Activated T-cell treated with anti-CD3 and anti-CD28 coated beads for 4 hours (primary cell): ENCODE measurements at places on chromosomes 13 and 19.

GRCh38 chr19:12133069-12133468, 7.1 kb downstream of the ZNF20 start:
- DNase-seq: no peak

DNA sequence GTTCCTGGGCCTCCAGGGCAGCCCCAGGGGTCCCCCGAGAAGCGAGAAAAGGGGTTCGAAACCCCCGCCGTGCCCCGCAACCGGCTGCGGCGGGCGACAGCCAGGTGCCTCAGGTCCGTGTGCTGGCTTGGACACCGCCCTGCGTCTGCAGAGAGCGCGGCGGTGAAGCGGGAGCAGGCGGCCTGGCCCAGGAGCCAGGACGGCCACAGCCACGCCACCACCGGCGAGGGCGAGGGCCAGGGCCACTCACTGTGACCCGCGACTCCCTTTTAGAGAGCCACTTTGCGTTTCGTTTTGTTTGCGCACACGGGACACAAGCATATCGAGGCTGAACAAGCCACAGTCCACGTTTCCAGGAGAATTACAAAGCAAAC, 110.4 kb downstream of the CRYL1 start:
- no peak for DNase-seq

DNA sequence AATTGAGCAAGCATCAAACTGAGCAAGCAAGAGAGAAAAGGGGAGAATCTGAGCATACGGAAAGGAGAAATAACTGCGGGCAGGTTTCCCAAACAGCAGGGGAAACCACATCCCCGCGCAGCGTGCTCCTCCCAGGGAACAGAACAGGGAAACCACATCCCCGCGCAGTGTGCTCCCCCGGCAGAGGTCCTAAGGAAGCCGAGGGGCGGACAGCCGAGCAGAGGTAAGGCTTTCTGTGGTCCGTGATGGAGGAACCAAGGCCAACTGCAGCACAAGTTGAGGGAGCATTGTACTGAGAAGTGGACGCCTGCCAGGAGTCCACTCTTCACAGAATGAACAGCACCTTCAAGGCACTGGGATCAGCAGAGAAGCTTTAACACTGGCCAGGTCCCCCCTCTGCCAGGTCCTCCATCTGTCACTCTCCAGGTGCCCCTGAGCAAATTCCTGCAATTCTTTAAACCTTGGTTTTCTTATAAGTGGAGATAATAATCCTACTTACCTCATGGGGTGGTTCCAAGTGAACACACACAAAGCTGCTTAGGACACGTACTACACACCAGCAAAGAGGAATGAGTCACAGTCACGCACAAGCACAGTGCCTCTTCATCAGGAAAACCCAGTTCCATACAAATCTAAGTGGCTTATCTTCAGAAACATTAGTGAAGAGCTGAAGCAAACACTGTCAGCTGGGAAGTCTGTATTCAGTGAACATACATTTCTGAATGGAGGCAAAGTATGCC, 23.0 kb upstream of the LAMP1 start:
- no peak for DNase-seq

GRCh38 chr19:16589917-16590316, 17.7 kb upstream of the SLC35E1 start:
- DNase-seq: no peak

- DNase-seq: no peak
These were observed 6.2 kb downstream of the PTH2 start for GRCh38 chr19:49417088-49417487.

GRCh38 chr19:53936029-53936428, 26.7 kb upstream of the CACNG8 start:
- DNase-seq: no peak

GRCh38 chr19:54114340-54115108, 933 bp downstream of the TFPT start:
- DNase-seq: peak; percentile 23

DNA sequence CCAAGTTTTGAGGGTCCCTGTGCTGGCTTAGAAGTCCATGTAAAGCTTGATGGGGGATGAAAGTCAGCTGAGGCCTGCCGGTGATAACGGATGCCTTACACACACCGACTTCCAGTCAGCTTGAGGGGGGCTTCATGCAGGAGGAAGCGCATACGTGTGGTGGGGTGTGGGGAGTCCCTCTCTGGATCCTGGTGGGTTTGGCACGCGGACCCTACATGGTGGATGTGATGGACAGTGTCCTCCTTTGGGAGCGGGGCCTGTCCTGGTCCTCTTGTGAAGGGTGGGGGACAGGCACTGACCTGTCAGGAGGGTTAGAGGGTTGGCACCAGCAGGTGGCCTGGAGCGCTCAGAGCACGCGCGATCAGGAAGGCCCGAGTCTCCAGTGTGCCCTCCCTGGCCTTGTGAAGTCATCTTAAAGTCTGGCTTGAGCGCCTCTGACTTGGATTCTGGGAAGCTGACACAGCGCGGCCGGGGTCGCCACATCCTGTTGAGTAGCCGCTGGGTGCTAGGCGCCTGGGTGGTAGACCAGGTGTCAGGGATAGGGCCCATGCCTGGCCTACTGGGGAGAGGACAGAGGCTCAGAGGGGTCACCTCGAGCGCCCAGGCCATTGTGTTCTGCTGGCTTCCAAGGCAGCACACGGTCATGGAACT, 2.9 kb downstream of the DAZAP1 start:
- DNase-seq: no peak

- DNase-seq: no peak
These were observed 174.6 kb downstream of the SPRY2 start for GRCh38 chr13:80166352-80166751.

GRCh38 chr19:43674183-43674582, 4.2 kb upstream of the PLAUR start:
- DNase-seq: no peak

GRCh38 chr13:23618341-23618740, 48.1 kb downstream of the TNFRSF19 start:
- no peak for DNase-seq

GRCh38 chr13:114016321-114017027, 42.6 kb upstream of the C13orf46 start:
- DNase-seq: no peak

DNA sequence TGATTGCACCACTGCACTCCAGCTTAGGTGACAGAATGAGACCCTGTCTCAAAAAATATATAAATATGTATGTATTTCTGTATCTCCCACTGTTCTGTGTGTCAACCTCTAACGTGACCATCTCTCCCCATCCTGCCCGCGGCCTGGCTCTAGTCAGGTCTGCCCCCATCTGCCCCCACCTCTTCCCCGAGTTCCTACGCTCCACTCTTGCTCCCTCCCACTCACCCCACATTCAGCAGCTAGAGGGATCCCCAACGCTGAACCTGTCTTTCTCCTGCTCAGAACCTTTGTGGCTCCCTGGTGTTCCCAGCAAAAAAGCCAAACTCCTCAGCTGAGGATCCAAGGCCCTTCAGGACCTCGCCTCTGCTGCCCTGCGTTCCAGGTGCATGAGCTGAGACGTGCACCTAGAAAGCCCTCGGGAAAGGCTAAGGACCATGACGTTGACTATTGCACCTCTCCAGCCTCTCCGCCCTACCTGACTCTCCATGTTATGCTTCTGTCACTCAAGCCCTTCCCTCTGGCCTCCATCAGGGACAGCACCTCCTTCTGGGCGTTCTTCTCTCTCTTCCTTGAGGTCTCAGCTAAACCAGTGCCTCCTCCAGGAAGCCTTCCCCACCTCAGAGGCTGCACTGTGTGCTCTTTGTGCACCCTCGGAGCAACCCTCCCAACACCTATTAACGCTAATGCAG, 18.1 kb downstream of the AKT2 start:
- no peak for DNase-seq

DNA sequence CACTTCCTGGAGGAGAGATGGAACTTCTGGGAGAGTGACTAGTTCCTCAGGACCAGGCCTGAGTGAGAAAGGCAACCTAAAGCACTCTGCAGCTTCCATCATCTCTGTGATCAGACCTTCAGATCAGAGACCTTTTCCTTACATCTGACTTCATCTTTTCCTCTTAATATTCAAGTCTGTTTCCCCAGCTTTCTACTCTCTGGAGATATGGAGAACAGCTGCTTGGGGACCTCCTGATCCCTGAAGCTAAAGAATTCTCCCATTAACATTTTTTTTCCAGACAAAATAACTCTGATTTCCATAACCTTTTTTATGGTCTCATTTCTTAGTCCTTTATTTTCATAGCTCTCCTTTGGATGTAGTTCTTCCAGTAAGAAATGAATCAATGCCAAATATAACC, 133.4 kb upstream of the FNDC3A start:
- no peak for DNase-seq

DNA sequence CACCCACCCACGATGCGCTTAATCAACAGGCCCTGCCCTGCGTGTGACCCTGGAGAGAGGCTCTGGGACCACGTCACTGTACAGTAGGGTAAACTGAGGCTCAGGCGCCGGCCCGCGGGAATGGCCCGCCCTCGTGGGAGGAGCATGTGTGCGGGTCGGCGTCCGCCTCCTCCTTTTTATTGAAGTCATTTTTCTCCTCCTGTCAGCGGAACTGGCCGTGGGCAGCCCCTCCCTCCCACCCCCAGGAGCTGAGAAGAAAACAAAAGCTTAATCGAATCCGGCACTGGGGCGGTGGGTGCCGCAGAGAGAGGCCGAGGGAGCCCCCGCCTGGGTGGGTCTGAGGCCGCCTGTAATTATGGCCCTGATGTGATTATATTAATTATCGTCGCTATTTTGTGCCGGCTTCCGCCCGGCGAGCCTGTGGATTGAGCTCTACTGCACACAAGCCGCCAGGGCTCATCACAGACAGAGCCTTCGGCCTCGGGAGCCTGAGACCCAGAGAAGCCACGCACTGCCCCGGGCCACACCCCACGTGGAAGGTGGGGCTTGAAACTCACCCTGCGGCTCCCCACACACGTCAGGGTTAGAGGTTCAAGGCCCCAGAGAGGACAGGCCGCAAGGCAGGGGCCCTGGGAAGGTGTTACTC, 7.0 kb downstream of the C2CD4C start:
- no peak for DNase-seq
